ENCODE measurements at places on chromosomes 16 and 17.
A peak's percentile ranks its signal among the peaks of the same experiment; 100 is the strongest.

GRCh38 chr17:48528936-48529682 lies 1.7 kb downstream of the HOXB1 start:
- no peak for DNase-seq

- no peak for DNase-seq
These were observed 98.9 kb upstream of the GSE1 start for GRCh38 chr16:85514295-85514597.

- no peak for DNase-seq
These were observed 412.8 kb downstream of the KIF2B start for GRCh38 chr17:54235571-54235970.

GRCh38 chr16:9378876-9379275 lies 287.4 kb downstream of the HAPSTR1 start:
- DNase-seq, result no peak

- no peak for DNase-seq
These were observed 60.2 kb downstream of the RAI1 start for GRCh38 chr17:17741349-17742023.

GRCh38 chr17:67696853-67697498 lies 20.8 kb upstream of the NOL11 start:
- DNase-seq, result no peak

GRCh38 chr17:77952368-77952767 lies 6.1 kb upstream of the TNRC6C start:
- no peak for DNase-seq

DNA sequence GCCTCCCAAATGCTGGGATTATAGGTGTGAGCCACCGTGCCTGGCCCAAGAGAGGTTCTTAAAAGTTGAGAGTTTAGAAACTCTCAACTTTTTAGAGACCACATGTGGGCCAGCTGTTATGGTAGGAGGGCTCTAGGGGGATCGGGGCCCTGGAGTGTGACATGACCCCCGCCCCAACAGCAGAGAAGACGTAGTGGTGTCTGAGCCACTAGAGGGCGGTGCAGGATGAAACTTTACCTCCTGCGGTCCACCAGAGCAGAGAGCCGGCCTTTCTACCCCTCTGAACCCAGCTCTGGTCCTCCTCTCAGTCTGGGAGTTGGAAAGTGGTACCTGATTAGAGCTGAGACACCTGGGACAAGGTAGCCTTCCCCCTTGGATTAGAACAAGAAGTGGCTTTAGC lies 7.4 kb downstream of the CDK5RAP3 start:
- peak; percentile 64 for DNase-seq

DNA sequence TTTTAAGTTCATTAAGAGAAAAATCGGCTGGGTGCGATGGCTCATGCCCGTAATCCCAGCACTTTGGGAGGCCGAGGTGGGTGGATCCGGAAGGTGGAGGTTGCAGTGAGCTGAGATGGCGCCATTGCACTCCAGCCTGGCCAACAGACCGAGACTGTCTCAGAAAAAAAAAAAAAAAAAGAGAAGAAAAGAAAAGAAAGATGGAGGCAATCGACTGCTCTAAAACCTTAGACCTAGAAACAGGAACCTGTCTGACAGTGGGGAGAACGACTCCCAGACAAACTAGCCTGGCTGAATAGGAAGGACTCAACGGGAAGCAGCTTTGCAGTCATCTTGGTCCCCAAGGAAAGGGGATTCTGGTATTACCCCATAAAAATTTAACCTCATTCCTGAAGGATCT lies 13.7 kb downstream of the MRC2 start:
- no peak for DNase-seq

DNA sequence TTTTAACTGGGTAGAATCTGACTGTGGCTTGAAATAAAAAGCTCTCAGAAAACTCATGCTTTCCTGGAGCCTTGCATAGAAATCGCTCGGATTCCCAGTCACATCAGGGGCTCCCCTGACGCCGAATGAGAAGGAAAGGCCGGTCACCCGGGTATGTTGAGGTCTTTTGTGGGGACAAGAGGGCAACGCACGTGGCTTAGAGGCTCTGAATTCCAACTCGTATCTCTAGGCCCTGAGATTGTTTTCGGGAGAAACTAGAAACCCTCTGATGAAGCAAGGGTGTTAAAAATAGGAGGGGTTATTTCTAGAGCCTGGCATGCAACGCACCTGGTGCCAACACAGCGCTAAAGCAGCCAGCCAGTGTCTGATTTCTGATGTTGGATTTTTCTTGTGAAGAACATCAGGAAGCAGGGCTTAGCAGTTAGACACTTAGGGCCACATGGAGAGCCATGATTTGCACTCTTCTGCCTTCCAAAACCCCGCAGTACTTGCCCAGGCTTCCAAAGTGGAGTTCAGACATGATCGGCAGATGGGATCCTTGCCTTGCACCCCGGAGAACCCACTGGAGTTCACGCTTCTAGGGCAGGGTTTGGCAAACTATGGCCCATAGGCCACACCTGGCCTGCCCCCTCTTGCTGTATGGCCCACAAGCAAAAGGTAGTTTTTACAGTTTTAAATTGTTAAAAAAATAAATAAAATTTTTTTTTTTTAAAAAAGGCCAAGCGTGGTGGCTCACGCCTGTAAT lies 12.6 kb downstream of the CACNG1 start:
- DNase-seq, result no peak

- DNase-seq, result no peak
These were observed 13.9 kb upstream of the OR1F1 start for GRCh38 chr16:3173892-3174617.

- no peak for DNase-seq
These were observed 71.7 kb downstream of the DYNLRB2 start for GRCh38 chr16:80612461-80613017.

- peak; percentile 67 for DNase-seq
These were observed 3.7 kb downstream of the NFE2L1 start for GRCh38 chr17:48051706-48052486.

GRCh38 chr17:17940441-17940911 lies 31.7 kb downstream of the TOM1L2 start:
- no peak for DNase-seq

DNA sequence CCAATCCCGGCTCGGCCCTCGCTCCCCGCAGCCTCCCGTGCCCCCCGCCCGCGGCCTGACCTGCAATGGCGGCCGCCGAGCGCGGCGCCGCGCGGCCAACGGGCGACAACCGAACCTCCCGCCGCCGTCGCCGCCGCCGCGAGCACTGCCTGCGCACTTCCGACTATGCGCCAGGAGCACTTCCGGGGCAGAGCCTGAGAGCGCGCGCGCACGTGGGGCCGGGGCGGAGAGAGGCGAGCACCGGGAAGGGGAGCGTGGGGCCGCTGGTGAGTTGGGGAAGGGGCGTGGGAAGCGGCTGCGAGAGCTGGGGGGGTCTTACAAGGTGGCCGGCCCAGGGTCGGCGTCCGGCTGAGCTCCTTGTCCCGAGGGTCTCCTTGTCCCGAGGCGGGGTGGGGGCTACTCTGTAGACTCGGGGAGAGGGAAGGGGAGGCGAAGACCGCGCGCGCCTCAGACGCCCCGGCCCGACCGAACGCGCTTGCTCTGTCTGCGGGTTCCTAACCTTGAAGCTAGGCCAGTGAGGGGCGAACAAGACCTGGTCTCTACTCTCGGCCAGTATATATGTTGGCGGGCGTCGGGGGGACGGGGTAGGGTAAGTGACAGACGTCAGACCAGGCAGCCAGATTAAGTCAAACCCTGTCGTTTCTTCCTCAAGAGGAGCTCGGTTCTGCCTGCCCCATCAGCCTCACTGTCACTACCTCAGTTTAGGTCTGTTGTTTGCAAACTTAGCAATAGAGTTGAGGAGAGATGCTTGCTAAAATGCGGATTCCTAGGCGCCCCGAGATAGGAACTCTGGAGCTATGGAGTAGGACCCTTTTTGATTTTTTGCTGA lies at the start of the genes CHTF8 and UTP4:
Gene CHTF8 (minus strand): TSS at position 165 of the 829 bp plus-strand sequence. CDS start 11,130 bp downstream, outside the sequence.
Gene UTP4 (plus strand): TSS at position 226 of the 829 bp plus-strand sequence. CDS start 811 bp downstream, outside the sequence.
- DNase-seq, result peak; percentile 82

DNA sequence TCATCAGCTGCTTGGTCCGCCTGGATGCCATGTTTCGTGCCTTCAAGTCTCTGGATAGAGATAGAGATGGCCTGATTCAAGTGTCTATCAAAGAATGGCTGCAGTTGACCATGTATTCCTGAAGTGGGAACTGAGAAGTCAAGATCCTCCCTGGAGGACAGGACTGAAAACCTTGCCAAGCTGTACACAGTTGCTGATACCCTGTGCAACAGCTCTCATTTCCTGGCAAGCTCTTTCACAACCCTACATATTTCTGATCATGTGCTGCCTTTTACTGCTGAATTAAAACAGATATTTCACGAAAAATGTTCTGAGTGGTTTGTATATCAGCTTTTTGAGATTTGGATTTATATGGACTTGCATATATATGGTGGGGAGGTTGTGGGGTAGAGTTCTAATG lies 898 bp downstream of the CAPNS2 start:
- DNase-seq, result peak; percentile 20

DNA sequence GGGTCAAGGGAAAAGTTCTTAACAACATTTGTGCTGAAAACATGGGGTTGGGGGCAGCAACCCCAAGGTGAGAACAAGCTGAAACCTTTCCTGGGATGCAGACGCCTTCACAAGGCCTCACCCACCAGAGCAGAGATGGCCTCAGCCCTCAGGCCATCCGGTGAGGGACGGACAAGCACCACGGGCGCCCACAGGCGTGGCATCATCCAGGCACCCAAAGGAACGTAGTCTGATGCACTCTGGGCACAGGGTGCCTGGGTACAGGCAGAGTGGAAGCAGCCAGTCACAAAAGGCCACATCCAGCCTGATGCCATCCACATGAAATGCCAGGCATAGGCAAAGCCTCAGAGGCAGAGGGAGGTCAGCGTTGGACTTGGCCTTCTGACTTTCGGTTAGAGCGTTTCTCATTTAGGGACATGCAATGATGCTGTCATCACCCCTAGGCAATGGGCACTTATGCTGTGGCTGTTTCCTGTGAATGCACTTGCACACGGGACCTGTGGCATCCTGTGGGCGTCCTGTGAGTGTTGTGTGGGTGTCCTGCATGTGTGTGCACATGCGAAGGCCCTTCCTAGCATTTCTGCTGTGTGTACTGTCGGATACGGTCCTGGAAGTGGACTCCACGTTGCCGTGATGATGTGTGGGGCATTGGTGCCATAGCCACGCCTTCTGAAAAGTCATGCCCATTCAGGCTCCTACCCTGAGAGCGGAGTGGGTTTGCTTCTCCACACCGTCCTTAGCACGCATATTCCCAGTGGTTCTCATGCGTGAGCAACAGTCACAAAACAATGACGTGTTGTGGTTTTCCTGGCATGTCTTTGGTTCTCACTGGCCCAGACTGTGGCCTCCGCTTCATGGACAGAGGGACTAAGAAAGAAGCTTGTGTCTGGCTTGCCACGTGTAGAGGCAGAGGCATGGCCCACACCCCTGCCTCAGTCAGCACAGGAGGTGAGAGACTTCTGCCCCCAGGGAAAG lies 52.7 kb upstream of the ZNF469 start:
- DNase-seq, result no peak

GRCh38 chr17:6070913-6071511 lies 833 bp downstream of the WSCD1 start:
- no peak for DNase-seq

DNA sequence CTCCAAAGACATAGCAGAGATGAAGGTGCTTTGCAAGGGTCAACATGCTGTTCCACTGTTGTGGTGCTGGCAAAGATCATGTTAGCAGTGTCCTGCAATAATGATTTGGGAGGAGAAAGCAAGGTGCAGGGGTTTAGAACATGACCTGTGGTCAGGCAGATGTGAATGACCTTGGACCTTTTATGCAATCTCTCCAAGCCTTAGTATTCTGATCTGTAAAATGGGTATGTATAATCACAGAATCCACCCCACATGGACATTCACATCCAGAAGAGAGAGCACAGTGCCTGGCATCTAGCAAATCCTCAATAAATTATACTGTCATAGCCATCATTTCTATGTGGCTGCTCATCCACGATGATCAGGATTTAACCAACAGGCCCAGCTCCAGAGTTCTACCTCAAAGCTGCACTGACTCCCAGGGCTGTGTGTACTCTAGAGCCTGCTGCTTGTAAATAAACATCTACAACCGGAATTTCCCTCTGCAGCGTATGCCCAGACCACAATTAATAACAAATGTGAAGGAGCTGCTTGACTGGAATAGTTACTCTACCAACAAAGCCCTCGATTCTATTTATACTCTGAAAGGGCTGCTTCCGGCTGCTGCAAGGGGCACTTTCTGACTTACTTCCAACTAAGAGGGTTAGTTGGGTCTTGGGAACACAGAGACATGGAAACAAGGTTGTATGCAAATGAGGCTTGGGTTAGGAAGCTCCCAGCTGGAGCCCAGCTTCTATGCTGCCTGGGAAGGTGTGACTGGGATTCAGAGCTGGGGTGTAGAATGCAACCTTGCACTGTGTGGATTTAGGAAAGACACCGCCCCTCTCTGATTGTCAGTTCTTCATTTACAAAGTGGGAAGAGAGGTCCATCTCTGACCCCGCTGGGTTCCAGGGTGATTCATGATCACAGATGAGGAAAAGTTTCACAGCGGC lies 265.2 kb downstream of the XYLT1 start:
- DNase-seq, result no peak

GRCh38 chr17:61330174-61331150 lies 69.2 kb upstream of the TBX2 start:
- DNase-seq, result no peak

DNA sequence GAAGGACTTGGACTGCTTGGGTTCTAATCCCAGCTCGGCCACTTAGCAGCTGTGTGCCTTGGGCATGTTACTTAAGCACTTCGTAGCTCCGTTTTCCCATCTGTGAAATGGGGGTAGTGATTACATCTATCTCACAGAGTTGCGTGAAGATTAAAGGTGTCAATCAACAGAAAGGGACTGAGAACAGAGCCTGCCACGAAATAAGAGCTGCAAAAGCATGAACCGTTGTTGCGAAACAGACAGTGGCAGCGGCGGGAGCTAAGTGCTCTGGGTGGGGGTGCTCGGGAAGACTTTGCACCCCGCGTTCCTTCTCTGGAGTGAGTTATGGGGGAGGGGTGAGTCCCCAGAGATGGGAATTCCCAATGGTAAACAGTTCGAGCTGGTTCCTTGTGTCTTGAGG lies 79.6 kb upstream of the LHX1 start:
- no peak for DNase-seq

GRCh38 chr16:69932228-69932627 lies 18.9 kb upstream of the CLEC18A start:
- no peak for DNase-seq

DNA sequence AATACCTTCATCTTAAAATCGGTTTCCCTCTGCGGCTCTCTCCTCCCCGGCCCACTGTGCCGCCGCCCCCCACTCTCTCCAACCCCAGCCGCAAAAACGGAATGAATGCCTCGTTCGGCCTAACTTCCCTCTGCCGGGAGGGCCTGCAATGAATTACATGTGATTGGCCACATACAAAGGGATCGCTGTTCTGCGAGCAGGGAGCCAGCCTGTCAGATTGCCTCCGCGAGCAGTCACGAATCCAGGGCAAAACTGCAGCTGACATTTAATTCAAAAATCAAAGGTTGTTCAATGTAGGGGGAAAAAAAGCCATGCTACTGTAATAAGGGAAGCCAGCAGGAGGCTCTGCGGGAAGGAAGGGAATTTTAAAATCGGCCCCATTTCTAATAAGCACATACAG lies 84.9 kb downstream of the TBC1D16 start:
- no peak for DNase-seq

GRCh38 chr16:35409503-35409902 lies 1950.1 kb downstream of the TP53TG3F start:
- no peak for DNase-seq

GRCh38 chr16:55892821-55893220 lies 17.6 kb upstream of the CES5A start:
- DNase-seq, result no peak
